ENCODE measurements at places on chromosomes 16 and 17. TPM values are rescaled to one million over a fixed set of nuclear protein-coding genes. Genes with fewer than 3 reads are reported as not detected.

DNA sequence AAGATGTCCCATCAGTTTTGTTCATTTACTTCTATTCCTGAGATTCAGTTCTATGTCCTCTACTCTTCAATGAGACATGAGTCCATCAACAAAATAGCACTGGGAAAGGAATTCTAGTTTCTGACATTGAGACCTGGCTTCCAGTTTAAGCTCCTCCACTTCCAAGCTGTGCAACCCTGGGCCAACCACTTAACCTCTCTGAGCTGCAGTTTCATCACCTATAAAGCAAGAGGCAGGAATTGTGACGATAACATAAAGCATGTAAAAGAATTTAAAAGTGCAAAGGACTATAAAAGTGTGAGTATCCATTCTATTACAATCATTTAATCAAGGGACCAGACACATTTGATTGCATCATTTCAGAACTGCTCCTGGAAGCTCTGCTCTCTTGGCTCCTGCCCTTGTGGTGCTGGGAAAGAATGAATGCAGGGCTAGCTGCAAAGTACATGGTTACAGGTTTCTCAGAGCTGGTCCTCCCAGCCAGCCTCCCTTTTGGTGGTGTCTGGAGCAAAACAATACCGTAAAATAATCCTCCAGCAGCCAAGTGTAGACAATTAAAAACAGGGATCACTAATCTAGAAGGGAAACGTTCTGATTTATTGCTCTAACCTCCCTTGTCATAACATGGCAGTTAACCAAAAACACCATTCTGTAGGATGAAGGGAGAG is 113.9 kb downstream of the VPS53 start:
- H3K4me3 ChIP-seq, result no peak overlapping the region
- H3K27ac ChIP-seq, result peak overlapping the region; percentile 18

DNA sequence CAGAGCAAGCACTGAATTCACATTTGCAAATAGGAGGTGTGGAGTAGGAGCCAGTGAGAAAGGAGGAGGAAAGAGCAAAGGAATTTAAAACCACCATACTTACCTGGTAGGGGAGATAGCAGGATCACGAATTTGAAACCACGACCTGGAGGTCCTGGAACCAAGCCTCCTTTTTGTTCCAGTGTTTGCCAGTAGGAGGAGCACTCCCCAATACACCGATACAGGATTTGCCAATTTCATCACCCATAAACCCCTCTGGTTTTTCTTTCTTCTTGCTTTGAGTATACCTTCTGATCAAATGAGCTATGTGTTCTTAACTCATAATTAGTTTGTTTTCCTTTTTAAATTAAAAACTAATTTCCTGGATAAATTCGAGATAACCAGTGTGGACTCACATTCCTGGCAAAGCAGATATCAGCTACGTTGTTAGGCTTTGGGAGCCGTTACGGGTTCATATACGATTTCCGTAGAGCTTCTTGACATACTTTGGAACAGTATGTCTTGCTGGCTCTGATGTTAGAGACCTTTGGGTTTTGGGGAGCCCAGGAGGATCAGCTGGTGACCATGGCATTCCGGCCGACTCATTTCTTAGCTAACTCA is 22.7 kb downstream of the BCO1 start:
- H3K36me3 ChIP-seq, result no peaks in the 10 kb centered on the region
- no peak for DNase-seq
- H3K4me3 ChIP-seq, result no peak overlapping the region

GRCh38 chr16:3161235-3162018 is 26.6 kb upstream of the OR1F1 start:
- H3K36me3 ChIP-seq, result no peaks in the 10 kb centered on the region
- H3K4me1 ChIP-seq, result peaks cover 12% of the 10 kb centered on the region
- H3K4me3 ChIP-seq, result no peak overlapping the region

DNA sequence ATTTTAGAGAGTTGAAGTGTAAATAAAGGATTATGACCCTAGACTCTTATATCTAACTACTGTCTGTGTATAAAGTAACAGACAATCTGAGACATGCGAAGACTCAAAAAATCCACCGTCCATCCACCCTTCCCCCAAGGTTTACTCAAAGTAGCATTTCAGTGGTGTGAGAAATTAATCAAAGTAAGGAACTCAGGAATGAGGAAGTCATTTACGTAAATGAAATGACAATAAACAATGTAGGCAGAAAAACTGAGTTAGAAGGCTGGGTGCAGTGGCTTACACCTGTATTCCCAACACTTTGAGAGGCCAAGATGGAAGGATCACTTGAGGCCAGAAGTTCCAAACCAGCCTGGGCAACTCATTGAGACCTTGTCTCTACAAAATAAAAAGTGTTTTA is 19.8 kb upstream of the NTN1 start:
- DNase-seq, result no peak
- no peaks in the 10 kb centered on the region for H3K36me3 ChIP-seq
- H3K4me1 ChIP-seq, result peaks cover 9% of the 10 kb centered on the region
- H3K27ac ChIP-seq, result no peak overlapping the region

DNA sequence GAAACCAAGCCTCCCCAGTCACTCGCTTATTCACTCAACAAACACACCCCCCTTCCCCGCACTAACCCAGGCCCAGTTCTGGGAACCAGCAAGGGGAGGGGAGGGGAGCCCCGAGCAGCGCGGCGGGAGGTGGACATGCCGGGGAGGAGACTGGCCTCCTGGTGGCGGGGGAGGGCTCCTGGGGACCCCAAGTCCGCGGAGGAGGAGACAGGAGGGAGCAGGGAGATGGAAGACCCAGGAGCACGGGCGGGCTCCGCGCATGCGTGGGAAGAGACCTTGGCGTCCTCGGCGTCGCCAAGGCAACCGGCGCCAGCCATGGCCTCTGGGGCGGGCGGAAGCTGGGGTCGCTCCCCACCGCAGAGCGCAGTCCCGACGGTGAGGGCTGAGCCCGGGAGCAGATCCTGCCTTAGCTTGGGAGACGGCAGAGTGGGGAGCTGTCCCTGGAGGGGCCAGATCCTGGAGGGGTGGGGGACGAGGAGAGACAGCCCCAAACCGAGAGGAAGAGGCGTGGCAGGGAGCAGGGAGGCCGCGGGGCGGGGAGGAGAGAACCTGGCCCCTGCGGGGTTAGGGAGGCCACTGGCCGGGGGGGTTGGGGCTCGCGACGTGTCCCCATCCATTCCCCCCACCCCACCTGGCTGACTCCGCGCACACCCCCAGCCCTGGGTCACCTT is at the start of gene PRR29:
Gene PRR29 (plus strand): TSS at position 302 of the 671 bp plus-strand sequence. CDS start 14 bp downstream, at position 316.
- H3K27me3 ChIP-seq, result no peaks in the 10 kb centered on the region
- peaks cover 45% of the 10 kb centered on the region for H3K4me1 ChIP-seq
- no peak within 1 kb of the TSS for H3K27ac ChIP-seq
- DNase-seq, result peak; percentile 78
- H3K36me3 ChIP-seq, result no peaks in the 10 kb centered on the region

GRCh38 chr17:19651451-19652238 is 3.1 kb downstream of the ALDH3A2 start:
- peak overlapping the region; percentile 36 for H3K27ac ChIP-seq
- no peaks in the 10 kb centered on the region for H3K27me3 ChIP-seq
- H3K4me1 ChIP-seq, result peaks cover 50% of the 10 kb centered on the region
- H3K36me3 ChIP-seq, result peaks cover 15% of the 10 kb centered on the region

DNA sequence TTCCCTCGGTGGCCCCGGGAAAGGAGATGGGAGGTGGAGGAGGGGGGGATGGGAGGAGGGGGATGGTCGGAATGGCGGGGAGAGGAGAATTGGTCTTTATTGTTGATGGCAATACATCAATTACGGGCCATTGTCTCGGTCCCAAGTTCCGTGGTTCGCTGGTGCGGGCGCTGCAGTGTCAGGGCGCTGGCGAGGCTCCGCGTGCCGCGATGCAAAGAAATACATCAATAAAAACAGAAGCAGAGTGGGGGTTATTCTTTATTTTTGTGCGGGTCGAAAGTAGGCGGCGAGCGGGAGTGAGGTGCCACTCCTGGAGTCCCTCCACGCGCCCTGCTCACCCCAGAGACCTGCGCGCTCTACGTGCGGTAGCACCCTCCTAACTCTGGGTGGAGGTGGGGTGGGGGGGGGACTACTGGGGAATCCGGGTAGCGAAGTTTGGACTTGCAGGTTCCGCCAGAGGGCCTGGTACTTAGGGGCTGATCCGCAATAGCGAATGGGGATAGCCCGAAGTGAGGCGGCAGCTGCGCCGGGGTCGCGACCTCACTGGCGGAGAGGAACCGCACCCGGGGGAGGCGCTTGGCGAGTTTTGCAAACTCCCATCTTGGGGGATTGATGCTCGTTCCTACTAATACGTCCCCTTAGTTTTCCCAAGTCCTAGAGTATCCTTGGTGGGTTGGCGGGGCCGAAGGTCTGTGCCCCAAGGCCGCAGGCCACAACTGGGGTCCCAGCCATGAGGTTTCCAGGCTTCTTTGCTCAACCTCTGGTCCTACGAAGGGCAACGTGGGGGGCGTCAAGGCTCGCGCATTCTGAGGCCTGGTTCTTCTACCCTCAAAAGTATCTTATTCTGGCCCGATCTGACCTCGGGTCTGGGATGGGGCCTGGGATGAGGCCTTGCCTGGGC is 3.5 kb upstream of the SALL1 start:
- peak overlapping the region; percentile 12 for H3K4me3 ChIP-seq
- peaks cover 23% of the 10 kb centered on the region for H3K4me1 ChIP-seq
- peak overlapping the region; percentile 99 for H3K27ac ChIP-seq
- H3K27me3 ChIP-seq, result no peaks in the 10 kb centered on the region

DNA sequence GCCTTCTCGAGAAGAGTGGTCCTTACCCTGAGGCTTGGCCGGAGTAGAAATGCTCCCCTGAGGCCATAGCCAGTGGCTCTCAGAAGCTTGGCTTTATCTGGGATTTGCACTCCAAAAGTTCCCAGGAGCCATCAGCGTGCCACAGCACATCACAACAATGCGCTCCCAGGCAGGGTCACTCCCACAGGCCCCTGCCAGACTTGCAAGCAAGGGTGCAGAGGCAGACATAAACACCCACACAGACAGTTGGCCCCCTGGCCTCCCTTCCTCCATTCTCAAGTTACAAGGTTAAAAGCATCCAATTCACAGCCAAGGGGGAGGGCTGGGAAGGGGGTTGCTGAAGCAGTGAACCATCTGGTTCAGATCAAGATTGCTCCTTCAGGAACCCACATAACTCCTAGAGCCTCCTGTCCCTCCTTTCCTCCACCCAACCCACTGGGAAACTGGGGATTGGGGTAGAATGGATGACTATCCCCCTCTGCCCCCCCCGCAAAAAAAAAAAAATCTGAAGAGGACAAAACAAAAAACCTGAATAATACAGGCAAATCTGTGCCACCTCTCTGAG is 1.8 kb downstream of the ST3GAL2 start:
- peaks cover 54% of the 10 kb centered on the region for H3K4me1 ChIP-seq
- no peak for DNase-seq
- H3K36me3 ChIP-seq, result no peaks in the 10 kb centered on the region
- no peaks in the 10 kb centered on the region for H3K27me3 ChIP-seq

DNA sequence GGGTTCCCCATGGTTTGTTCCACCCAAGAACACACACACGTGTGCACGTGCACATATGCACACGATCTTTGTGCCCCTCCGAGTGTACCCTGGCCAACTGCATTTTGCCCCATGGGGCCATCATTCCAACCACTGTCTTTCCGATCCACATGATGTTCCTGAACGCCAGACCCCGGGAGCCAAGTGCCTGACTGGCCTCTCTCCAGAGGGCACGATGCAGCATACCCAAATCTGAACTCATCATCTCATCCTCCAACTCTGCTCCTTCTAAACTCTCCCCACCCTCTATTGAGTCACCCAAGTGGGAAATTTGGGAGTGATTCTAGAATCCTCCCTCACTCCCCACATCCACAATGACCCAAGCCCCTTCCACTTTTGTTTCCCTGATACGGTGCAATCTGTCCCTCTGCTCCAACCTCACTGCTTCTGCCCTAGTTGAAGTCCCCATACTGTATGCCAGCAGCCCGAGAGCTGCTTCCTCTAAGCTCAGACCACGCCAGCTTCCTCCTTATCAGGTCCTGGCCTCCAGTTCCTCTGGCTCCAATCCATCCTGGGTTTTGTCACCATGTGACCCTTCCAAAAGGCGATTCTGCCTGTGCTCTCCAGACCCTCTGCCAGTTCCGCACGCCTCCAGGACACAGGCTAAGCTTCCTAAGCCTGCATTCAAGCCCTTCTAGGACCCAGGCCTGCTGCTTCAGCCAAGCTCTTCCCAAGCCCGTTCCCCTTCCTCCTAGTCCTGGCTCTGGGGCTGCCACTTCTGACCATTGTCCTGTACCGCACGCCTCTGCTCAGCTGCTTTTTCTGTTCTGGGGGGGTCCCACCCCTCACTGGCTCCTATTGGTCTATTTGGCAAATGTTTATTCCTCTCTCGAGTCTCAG is 10.1 kb upstream of the TMEM208 start:
- peak overlapping the region; percentile 51 for H3K27ac ChIP-seq
- H3K36me3 ChIP-seq, result no peaks in the 10 kb centered on the region
- H3K27me3 ChIP-seq, result no peaks in the 10 kb centered on the region

DNA sequence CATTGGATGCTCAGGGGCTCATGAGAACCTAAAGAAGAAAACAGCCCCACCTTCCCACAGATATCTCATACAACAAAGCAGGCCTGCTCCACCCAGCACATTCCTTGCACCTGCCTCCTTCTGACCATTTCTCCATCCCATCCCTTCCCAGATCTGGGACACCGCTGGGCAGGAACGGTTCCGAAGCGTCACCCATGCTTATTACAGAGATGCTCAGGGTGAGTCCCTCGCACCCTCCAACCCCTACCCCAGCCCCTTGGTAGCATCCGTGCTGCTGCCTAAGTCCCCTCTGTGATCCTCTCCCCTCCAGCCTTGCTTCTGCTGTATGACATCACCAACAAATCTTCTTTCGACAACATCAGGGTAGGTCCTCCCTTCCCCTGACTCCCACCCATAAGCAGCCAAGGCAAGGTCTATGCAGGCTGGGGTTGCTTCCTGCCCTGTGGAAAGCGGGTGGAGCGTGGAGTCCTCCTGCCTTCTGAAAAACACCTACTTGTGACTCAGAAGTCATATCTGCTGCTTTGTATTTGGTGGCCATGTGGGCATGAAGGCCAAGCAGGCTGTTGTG is 5.4 kb upstream of the NHERF1 start:
- DNase-seq, result no peak
- H3K27me3 ChIP-seq, result peaks cover 10% of the 10 kb centered on the region
- no peak overlapping the region for H3K27ac ChIP-seq
- H3K36me3 ChIP-seq, result no peaks in the 10 kb centered on the region
- H3K4me3 ChIP-seq, result no peak overlapping the region

- H3K27ac ChIP-seq, result no peak overlapping the region
- H3K4me3 ChIP-seq, result no peak overlapping the region
- H3K4me1 ChIP-seq, result peaks cover 4% of the 10 kb centered on the region
- no peaks in the 10 kb centered on the region for H3K36me3 ChIP-seq
- no peak for DNase-seq
- no peaks in the 10 kb centered on the region for H3K27me3 ChIP-seq
Observed at GRCh38 chr16:49580751-49581303, 207.2 kb downstream of the C16orf78 start.

- DNase-seq, result peak; percentile 72
- peak within 1 kb of the TSS; percentile 36 for H3K4me3 ChIP-seq
- H3K4me1 ChIP-seq, result peaks cover 36% of the 10 kb centered on the region
- H3K36me3 ChIP-seq, result peaks cover 7% of the 10 kb centered on the region
- no peaks in the 10 kb centered on the region for H3K27me3 ChIP-seq
Observed at GRCh38 chr17:77140878-77141767, at the start of gene SEC14L1. SEC14L1 (plus strand) TSS chr17:77140969; CDS start chr17:77143597, 2,628 bp downstream.

Gene KRTAP4-7
- not detected for total RNA-seq

Gene GRAP
- 6.3 TPM for total RNA-seq

Gene ALDH3A1
- 1.1 TPM for total RNA-seq
